ENCODE measurements at places on chromosomes 2 and 18.

GRCh38 chr2:72579591-72580180 is 246.1 kb downstream of the EXOC6B start:
- no peak for DNase-seq

DNA sequence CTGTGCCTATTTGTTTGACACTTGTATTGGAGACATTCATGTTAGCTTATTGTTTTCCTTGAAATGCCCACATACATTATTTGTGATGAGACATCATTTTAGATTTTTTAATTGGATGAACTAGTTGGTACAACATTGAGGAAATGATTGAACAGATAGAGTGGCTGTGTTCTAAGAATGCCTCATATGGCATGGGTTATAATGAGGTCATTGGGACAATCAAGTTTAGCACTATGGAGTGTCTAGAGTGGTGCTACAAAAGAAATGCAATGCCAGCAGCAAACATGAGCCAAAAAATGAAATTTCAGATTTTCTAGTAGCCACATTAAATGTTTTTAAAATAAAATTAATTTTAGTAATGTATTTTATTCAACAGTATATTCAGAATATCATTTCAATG is 28.1 kb downstream of the ACVR2A start:
- DNase-seq: no peak

- DNase-seq: no peak
These were observed 74.9 kb downstream of the LTBP1 start for GRCh38 chr2:33021542-33022227.

GRCh38 chr2:72212486-72212855 is 64.8 kb upstream of the CYP26B1 start:
- DNase-seq: no peak

DNA sequence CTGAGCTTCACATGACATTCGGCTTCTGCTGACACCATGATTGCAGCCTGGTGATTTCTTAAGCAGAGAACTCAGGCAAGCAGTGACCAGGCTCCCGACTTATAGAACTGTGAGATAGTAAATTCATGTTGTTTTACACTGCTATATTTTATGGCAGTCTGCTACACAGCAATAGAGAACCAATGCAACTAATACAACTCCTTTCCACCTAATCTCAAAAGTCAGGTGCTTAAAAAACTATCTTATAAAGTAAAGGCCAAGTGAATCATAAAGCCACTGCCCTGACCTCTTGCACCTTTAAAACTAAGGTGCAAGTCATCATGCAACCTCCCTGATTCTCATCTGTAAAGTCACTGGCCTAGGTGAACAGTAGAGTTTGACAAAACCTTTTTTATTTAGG is 95.3 kb upstream of the GLS start:
- DNase-seq: no peak

DNA sequence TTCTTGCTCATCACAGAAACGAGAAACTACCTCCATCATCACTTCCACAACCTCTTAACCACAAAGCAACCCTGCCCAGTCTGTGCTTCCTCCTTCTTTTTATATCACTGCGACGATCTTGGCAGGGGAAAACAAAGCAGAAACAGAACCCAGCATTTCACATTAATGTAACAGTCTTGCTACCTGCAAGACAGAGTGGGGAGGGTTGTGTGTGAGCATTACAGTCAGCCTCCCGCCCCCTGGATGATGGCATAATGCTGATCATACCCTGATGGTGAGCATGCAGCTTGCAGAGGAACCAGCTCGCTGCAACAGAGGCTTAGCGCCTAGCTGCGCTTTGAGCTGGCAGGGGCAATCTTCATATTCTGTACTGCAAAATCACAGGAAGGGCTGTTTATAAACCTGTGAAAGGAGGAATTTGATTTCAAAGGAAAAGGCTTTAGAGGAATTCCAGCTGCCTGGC is 376.1 kb downstream of the IRS1 start:
- DNase-seq: no peak

DNA sequence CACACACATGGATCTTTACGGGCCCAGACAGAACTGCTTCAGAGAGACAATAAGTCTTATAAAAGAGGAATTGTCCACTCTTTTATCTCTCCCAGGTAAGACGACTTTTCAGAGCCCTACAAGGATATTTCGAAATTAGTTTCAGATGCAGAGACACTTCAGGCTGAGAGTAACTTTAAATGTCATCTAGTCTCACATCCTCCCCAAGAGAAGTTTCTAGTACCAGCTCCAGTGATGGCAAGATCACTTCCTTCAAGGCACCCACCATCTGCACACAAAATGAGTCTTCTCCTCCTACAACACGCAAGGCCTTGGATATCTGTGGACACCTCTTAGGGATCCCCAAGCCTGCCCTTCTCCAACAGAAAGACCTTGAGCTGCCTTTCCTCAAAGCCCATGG is 39.0 kb upstream of the KLHL29 start:
- no peak for DNase-seq

DNA sequence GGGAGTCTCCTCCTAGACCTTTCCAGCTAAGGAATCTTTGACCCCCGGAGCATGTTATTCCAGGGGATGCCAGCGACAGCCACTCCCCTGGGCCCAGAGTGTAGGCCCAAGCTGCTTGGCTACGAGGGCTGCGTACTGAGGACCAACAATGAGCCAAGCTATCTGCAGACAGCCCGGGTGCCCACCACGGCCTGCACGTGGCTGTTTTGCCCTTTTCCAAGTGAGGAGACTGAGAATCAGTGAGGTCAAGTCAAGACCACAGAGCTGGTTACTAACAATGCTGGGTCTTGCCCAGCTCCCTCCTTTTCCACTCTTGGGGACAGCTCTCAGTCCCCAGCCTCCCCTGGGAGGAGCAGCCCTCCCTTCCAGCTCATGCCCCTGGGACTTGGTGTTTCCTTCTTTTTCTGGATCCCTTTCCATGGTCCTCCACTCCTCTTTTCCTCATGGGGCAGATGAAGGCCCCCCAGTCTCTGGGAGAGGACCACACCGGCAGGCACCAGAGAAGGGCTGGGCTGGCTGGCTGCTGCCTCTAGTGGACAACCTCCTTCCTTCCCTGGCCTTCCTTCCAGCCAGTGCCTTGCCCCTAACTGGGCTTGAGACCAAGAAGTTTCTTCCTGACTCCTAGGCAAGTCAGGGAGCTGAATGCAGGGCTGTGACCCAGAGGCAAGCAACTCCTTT is 550 bp upstream of the MALL start:
- no peak for DNase-seq
